ENCODE measurements at places on chromosomes 7 and 10. TPM values are rescaled to one million over a fixed set of nuclear protein-coding genes. Genes with fewer than 3 reads are reported as not detected.

The EPHA1 gene
- 0.58 TPM for total RNA-seq

The IGFBP3 gene
- total RNA-seq, result 63.3 TPM

The GNGT1 gene
- not detected for total RNA-seq

The NYAP1 gene
- 0.19 TPM for total RNA-seq

The CRTAC1 gene
- total RNA-seq, result 0.28 TPM

The KLHL7 gene
- 34.7 TPM for total RNA-seq

The TSPAN12 gene
- total RNA-seq, result 5.9 TPM

The TAF5 gene
- 7.5 TPM for total RNA-seq

The STAG3 gene
- 1.1 TPM for total RNA-seq

The PPP1R3C gene
- total RNA-seq, result 59.6 TPM

The RTKN2 gene
- total RNA-seq, result 1.1 TPM

The NME8 gene
- total RNA-seq, result not detected

The TMEM270 gene
- not detected for total RNA-seq

The PLXNA4 gene
- 7.9 TPM for total RNA-seq

The ZNF365 gene
- 3.3 TPM for total RNA-seq

The MTURN gene
- total RNA-seq, result 18.9 TPM

The WEE2 gene
- not detected for total RNA-seq

The GARIN1A gene
- 0.38 TPM for total RNA-seq

The CYP2C18 gene
- not detected for total RNA-seq

The CNPY1 gene
- total RNA-seq, result not detected

The AUTS2 gene
- total RNA-seq, result 2.5 TPM

The LFNG gene
- total RNA-seq, result 16.3 TPM

The IQUB gene
- total RNA-seq, result 0.19 TPM

The PPA1 gene
- total RNA-seq, result 244 TPM

The GALNT11 gene
- total RNA-seq, result 70.8 TPM

The NODAL gene
- not detected for total RNA-seq

The FZD8 gene
- total RNA-seq, result 19.7 TPM

The CYP2C19 gene
- not detected for total RNA-seq

The SYT15B gene
- 0.28 TPM for total RNA-seq

The PMS2 gene
- 18.6 TPM for total RNA-seq

The PKD1L1 gene
- total RNA-seq, result 0.28 TPM

The GUSB gene
- 12.7 TPM for total RNA-seq

The CYP3A4 gene
- not detected for total RNA-seq

The TMEM139 gene
- not detected for total RNA-seq

The ZSWIM8 gene
- total RNA-seq, result 83.4 TPM

The PSMG3 gene
- total RNA-seq, result 15.8 TPM

The PARD3 gene
- 67.1 TPM for total RNA-seq
